Left renal cortex interstitium (tissue), 4 donors: ENCODE measurements at places on chromosomes 7 and 10. TPM values are rescaled to one million over a fixed set of nuclear protein-coding genes. Genes with fewer than 3 reads are reported as not detected.

GRCh38 chr10:73774637-73775036 is 7.2 kb upstream of the CHCHD1 start:
- no peak for DNase-seq

- DNase-seq = no peak
These were observed 870.9 kb downstream of the KCNMA1 start for GRCh38 chr10:76766682-76767081.

DNA sequence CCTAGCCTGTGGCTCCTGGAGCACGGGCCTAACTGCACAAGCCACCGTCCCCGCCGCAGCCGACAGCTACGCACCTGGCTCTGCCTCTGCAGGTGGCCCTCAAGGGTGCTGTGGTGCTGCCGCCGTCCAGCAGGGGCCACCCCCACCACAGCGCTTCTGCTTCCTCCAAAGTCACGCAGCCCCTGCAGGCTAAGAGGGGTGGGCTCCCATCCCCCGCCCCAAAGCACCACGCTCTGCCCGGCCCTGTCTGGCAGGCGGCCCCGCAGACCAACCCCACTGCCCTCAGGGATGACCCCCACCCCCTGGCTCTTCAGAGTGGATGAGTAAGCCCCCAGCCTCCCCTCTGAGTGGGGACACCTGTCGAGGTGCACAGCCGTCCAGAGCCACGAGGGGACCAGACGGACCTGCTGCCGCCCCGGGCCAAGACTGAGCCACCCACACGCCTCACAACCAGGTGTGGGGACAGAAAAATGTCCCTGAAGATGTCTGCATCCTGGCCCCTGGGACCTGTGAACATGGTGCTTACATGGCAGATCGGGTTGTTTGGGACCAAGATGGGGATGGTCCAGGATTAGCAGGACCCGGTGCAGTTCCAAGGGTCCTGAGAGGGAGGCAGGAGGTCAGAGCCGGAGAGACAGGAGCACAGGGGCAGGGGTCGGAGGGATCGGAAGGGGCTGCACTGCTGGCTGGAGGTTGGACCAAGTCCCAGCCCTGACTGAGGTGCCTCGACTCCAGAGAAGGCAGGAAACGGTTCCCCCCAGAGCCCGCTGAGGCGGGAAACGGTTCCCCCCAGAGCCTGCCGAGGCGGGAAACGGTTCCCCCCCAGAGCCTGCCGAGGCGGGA is 9.0 kb upstream of the ADAP1 start:
- DNase-seq = no peak

GRCh38 chr10:15370856-15371701 is at the start of gene FAM171A1:
FAM171A1 (minus strand) TSS chr10:15371289; CDS start chr10:15371052, 237 bp downstream.
- no peak for DNase-seq

DNA sequence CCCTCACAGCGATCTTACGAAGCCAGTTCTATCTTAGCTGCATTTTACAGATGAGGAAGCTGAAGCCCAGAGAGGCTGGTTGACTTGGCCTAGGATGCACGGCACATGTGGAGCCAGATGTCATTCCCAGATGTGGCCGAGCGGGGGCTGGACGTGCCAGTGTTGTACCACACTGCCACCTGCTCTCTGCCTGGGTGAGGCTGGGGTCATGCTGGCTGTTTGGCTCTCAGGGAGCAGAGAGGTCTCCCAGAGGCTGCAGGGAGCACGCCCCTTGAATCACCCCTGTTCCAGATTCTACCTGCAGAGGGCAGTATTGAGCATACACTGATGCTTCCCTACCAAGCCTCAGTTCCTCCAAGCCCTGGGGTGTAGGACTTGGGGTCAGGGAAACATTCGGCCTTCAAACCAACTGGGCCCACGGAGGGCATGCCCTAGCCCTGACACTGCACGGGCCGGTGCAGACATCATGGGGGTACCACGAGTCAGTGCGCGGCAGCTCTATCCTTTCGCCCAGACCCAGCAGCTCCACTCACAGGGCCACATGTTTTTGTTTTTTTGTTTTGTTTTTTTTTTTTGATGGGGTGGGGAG is 3.8 kb upstream of the GTF2IRD1 start:
- DNase-seq = no peak

GRCh38 chr7:132681951-132682350 is 105.7 kb upstream of the PLXNA4 start:
- no peak for DNase-seq

GRCh38 chr7:25121599-25121998 is 3.5 kb downstream of the CYCS start:
- DNase-seq = no peak

DNA sequence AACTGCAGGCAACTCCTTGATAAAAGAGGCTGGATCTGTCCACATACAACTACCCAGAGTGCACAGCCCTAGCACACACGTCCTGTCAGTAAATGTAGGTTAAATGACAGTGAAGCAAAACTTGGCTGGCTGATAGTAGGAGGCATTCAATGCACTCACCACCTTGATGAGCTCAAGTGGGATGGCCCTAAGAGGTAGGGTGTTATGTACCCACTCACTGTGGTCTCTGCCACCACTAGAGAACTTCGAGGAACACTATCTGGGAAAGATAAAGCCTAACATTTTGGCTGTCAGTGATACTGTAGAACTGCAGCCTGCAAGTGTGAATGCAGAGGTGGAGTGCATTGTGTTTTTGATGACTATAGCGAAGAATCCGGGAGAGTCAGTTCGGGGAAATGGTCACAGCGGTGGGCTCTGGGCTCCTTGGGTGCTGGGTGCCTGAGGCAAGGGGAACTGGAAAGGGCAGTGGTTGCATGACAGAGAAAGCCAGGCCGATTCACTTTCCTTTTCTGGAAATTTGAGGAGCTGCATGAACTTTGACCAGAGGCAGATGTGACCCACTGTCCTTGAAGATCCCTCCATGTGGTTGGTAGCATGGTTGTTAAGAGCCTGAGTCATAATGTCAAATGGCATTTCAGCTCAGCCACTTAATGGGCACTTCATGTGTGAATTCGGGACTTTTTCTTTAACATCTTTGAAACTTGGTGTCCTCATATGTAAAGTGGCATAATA is 93.1 kb upstream of the ZPBP start:
- DNase-seq = no peak

DNA sequence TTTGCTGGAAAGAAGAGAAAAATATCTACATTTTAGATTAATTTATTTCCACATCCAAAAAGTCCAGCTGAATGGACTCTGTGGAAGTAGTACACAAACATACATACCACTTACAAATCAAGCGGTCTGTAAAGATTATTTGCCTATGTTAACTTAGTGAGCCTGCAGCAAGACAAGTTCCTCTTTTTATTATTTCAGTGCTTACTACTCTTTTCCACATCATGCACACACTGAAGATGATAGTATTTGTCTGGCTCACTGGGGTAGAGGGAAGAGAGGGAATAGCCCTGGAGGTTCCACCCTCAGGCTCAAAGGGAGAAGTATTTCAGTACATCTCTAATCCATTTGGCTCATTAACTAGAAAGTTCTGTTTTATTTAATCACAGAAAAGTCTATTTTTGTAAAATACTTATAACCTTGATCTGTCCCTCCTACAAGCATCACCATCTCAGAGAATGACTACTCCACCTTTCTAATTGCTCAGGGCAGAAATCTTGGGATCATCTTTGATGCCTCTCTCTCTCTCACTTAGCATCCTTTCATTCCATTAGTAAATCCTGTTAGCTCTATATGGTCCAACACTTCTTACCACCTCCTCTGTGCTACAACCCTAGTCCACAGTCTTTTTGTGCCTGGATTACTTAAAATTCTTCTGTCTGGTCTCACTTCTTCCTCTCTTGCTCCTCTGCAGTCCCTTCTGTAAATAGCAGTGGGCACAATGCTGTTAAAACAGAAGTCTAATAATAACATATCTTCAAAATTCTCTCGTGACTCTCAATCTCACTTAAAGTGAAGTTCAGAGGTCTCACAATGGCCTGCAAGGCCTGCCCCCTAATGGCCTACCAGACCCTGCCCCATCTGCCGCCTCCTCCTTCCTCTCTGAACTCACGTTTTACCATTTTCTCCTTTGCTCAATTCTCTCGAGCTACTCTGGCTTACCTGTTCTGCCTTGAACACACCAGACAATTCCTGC is 64.3 kb upstream of the CCDC6 start:
- no peak for DNase-seq

DNA sequence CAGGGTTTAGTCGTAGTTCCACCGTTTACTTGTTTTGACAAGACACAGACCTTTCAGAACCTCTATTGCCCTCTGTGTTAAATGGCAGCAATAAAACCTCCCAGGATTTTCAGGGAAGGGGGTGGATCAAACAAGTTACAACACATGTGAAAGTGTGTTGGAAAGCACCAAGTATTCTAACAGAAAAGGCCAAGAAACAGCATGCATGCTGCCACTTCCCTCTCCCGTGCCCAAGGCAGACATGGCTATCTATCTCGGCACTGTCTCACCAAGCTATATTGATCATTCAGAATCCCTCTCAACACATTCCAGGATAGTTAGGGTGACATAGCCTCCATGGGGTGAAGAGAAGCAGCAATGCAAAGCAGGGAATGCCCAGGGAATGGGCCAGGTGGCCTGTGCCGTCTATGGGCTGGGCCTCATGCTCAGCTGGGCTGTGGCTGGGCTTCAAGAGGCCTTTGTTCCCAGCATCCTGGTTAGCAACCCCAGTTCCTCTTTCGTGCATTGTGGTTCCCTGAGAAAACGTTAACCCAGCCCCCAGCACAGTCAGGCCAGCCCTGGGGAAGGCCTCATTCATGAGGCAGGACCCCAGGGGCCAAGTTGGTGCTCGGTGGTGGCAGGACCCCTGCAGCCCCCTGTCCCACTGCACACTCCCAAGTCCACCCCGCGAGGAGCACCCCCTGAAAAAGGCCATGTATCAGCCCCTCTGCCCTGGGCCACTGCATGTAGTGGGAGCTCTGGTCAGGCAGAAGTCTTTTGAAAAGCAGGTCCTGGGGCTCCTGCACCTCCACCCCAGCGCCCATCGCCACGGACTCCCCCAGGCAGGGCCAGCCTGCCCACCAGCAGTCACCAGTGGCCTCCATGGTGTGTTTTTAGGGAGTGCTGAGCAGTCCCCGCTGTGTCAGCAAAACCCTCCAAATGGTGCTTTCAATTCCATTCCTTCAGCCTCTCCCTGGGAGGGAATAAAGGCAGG is 25.5 kb downstream of the VSIR start:
- no peak for DNase-seq

Gene CHN2
- polyA plus RNA-seq = 19.0 TPM

Gene PALD1
- polyA plus RNA-seq = 13.0 TPM

Gene LAMB1
- 715 TPM for polyA plus RNA-seq

Gene ZNF786
- 8.9 TPM for polyA plus RNA-seq

Gene BAIAP2L1
- 17.7 TPM for polyA plus RNA-seq
